ENCODE measurements at places on chromosomes 7 and 10.

DNA sequence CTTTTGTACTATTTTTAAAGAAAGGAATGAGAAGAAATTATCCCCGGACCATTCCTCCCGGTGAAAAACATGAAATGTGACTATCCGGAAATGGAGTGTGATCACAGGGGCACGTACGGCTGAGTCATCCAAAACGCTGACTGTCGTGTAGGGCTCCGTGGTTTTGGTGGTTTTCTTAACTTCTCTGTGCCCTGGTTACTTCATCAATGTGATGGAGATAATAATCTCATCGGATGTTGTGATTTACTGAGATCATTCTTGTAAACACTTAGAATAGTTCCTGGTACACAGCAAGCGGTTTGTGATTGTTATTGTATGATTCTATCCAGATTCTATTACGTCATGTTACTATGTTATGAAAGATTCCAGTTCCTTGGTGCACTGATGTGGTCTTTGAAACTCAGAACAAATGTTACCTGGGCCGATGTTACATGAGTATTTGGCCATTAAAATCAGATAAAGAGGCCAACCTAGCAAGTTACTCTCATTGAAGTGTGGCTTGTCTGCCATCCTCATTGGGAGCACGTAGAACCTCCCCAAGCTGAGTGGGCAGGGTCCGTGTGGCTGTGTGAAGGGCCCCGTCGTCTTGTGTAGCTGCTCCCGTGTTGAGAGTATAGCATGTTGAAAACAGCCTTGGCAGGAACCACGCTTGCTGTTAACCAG is 99.5 kb downstream of the CAMK1D start:
- peak; percentile 67 for DNase-seq

GRCh38 chr7:92809760-92810573 is 26.4 kb downstream of the CDK6 start:
- peak; percentile 94 for DNase-seq

DNA sequence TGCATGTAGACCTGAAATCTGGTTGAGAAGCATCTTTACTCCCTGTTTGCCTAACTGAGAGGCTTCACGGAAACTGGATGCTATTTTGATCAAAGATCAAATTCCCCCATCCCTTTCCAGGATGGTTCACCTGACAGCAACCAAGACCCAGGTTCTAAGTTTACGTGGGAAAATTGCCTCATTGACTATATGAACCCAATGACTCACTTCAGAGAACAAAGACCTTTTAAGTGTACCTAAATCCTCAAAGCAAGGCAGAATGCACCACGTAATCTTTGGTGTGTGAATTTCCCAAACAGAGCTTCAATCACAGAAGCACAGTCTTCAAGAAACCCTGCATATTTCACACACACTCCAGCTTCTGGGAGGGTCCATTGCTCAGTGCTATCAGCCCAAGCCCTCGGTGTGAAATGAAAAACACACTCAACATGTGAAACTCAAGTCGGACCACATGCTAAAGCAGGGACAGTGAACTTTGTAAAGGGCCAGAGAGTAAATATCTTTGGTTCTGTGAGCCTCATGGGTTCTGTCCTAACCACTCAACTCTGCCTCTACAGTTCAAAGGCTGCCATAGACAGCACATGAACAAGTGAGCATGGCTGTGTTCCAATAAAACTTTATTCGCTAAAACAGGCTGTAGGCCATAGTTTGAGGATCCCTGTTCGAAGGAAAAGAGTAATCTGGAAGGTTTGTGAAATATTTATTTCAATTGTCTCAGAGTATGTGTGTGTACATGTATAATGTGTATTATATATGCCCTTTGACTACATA is 275.6 kb upstream of the FOXK1 start:
- DNase-seq: no peak

DNA sequence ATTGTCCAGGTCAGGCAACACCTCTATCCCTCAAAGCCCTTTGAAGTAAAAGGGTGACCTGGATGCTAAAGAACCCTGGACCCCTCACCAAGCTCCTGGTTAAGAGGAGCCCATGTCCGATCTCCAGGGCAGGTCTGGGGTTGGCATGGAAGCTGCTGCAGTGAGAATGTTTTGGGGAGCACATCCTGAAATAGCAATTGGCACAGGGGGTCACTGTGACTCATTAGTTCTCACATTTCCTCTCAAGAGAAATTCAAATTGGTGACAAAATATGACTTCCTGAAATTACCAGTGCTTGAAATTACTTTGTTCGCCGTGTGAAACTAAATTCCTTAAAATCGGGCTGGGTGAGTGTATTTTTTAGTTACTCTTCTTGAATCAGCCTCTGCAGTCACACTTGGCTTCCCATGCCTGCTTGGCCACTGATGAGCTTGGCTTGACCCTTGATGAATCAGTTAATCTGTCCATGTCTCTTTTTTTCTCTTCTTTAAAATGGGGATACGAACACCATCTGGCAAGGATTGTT is 18.8 kb upstream of the ARHGAP22 start:
- DNase-seq: no peak

- no peak for DNase-seq
Observed at GRCh38 chr7:105875505-105875904, 894 bp downstream of the ATXN7L1 start.

DNA sequence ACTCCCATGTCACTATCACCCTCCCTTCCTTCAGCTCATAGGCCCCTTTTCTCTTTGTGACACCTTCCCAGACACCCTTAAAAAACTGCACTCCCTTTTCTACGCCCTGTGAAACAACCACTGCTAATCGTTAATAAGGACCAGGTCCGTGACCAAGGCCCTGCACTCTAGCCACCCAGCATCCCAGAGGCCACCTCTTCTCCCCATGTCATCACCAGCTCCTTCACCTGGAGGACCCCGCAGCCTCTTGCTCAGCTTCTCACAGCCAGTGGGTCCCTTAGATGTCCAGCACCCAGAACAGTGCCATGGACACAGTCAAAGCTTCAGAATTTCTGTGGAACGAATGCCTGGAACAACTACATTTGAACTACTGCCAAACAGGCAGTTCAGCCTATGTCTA is 2.3 kb downstream of the PARD3 start:
- no peak for DNase-seq

DNA sequence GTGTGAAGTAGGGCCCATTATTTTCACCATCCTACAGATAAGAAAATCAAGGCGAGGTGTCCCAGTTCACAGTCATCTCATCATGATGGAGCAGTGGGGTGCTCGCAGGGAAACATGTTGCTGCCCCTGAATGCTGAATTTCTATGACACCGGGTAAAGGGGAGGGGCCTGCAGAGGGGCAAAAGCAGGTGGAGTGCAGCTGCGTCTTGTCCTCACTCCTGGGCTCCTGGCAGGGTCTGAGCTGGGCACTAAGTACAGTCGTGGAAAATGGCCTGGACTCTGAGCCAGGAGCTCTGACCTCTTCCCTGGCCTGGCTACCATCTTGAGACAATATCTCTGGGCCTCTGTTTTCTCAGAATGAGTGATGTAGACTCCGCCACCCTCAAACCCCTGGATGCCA is 253.1 kb upstream of the PITRM1 start:
- no peak for DNase-seq
